T follicular helper cell (primary cell): ENCODE measurements at places on chromosomes 16 and 17.

DNA sequence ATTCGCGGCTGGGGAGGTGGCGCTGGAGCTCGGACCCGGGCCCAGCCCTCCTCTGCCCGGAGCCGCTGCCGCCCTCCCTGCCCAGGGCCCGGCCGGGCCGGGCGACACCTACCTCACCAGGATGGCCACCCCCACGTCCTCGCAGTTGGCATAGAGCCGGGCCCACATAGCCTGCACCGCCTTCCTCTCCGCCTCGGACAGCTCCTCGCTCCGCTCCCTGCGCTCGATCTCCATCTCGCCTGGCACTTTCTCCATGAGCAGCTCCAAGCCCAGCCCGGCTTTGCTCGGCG, 276 bp downstream of the CYGB start:
- no peak for DNase-seq

DNA sequence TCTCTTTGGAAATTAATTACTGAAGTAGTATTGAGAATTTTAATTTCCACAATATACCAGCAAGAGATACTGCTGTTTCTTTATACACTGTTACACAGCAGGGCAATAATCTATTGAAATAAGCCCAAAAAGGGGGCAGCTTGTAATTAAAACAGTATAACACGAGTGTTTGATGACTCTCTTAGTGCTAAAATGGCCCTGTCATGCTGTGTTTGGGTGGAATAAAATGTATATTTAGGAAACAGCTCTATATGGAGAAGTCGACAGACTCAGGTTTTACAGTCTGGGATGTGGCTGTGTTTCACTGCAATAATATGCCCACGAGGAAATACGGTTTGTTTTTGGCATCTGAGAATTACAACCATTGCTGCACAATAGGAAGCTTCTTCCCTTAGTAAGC, 537.7 kb upstream of the HSBP1 start:
- no peak for DNase-seq

DNA sequence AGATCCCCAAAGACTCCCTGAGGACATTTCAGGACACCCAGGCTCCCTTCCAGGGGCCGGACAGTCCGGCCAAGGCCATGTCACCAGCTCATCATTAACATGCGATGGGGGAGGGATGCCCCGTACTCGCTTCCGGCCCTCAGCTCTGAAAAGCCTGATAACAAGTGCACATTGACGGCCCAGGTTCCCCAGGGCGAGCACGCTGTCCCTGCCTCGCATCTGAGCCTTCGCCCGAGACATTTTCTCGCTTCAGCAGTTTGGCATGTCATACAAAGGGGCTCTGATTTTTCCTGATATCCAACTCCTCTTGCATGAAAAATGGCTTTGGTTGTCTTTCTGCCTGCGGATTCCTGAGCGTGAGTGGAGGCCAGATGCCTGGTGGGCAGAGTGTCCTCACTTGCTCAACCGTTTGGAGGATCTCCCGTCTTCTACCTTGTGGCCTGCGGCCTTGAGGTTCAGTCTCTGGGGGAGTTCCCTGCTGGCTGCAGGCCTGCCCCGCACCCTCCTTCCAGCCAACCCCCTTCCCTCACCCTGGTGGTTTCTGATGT, 14.1 kb downstream of the CACNG4 start:
- DNase-seq = no peak

GRCh38 chr17:61337290-61337689, 62.4 kb upstream of the TBX2 start:
- no peak for DNase-seq

GRCh38 chr17:75267153-75267410, 3.9 kb downstream of the MIF4GD start:
- DNase-seq = no peak

GRCh38 chr16:10665166-10665565, 29.6 kb downstream of the TEKT5 start:
- DNase-seq = no peak
